ENCODE measurements at places on chromosomes 3 and 15. TPM values are rescaled to one million over a fixed set of nuclear protein-coding genes. Genes with fewer than 3 reads are reported as not detected.

DNA sequence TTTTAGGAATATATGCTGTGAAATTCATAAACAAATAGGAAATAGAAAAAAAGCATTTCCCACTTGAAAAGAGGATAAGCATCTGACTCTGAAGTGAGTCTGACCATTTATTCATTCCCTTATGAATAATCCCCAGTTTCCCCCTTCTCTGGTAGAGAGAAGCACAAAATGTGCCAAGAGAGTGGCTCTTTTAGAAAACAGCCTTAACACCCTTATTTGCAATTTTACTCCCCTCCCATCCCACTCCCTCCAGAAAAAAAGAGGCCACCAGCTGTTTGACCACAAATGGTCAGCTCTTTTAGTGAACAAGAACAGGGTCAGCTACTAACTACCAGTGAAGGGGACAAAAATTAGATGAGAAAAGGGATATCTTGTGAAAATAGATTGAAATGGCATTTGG lies 184.5 kb upstream of the ADAMTS9 start:
- no peak for DNase-seq

- DNase-seq, result no peak
Observed at GRCh38 chr15:90040618-90041017, 39.5 kb downstream of the ZNF710 start.

DNA sequence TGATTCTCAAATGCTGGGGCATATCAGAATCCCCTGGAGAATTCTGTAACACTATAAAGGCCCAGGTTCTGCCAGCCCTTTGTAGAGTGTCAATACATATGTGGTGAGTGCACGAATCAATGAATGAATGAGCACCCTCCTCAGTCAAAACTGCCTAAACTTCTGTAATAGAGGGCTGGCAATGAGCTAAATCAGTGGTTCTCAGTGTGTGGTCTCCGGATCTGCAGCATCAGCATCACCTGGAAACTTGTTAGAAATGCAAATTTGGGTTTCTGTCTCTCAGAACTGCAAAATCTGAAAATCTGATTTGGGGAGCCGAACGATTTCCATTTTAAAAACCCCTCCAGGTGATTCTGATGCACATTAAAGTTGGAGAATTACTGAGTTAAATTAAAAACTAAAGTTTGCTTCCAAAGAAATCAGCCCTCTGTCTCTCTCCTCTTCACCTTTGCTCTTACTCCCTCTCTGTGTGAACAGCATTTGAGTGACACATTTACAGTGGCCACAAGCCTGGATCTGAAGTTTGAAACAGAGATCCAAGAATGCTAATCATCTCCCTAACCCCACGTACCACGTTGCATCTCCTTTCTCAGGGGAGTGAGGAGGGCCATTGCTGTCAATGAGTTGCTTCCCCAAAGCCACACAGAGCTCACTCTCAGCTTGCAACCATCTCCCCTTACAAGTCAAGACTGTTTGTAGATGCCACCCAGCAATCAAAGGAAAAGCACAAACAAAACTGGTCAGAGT lies 109.5 kb downstream of the STAC start:
- no peak for DNase-seq

DNA sequence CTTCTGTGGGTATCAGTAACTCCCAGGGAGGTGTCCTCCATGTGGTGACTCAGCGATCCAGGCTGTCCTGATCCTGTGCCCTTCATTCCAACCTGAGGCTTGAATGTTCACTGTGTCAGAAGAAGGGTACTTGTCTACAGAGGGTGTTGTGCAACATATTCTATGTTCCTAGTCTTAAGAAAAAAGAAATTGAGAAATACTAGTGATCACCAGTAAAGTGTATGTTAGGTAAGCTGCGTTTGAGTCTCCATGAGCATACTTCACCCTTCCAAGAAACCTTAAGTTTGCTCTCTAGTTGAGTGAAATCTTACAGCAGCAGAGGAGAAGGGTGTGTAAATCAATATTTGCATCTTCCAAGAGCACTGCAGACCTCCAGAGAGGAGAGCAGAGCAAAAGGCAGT lies 122.2 kb upstream of the SLC24A5 start:
- DNase-seq, result no peak

DNA sequence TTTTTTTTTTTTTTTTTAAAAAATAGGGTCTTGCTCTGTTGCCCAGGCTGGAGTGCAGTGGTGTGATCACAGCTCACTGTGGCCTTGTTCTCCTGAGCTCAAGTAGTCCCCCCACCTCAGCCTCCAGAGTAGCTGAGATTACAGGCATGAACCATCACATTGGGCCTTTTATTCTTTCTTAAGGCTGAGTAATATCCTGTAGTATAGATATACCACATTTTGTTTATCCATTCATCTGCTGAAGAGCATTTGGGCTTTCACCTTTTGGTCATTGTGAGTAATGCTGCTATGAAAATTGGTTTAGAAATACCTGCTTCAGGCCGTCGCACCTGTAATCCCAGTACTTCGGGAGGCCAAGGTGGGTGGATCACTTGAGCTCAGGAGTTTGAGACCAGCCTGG lies 42.6 kb downstream of the PAQR5 start:
- no peak for DNase-seq

GRCh38 chr3:150523538-150523937 lies 22.8 kb downstream of the SERP1 start:
- DNase-seq, result no peak

- no peak for DNase-seq
Observed at GRCh38 chr3:51873253-51873766, 2.1 kb downstream of the IQCF5 start.

- DNase-seq, result peak; percentile 78
Observed at GRCh38 chr3:64634417-64634816, 53.4 kb downstream of the ADAMTS9 start.

- DNase-seq, result peak; percentile 31
Observed at GRCh38 chr15:71780115-71780976, 30.0 kb upstream of the NR2E3 start.

- DNase-seq, result no peak
Observed at GRCh38 chr3:61699622-61700021, 138.3 kb downstream of the PTPRG start.

GRK7 gene
- not detected for polyA plus RNA-seq

GRCh38 chr3:191985691-191986090 lies 524.7 kb downstream of the PYDC2 start:
- no peak for DNase-seq

DNA sequence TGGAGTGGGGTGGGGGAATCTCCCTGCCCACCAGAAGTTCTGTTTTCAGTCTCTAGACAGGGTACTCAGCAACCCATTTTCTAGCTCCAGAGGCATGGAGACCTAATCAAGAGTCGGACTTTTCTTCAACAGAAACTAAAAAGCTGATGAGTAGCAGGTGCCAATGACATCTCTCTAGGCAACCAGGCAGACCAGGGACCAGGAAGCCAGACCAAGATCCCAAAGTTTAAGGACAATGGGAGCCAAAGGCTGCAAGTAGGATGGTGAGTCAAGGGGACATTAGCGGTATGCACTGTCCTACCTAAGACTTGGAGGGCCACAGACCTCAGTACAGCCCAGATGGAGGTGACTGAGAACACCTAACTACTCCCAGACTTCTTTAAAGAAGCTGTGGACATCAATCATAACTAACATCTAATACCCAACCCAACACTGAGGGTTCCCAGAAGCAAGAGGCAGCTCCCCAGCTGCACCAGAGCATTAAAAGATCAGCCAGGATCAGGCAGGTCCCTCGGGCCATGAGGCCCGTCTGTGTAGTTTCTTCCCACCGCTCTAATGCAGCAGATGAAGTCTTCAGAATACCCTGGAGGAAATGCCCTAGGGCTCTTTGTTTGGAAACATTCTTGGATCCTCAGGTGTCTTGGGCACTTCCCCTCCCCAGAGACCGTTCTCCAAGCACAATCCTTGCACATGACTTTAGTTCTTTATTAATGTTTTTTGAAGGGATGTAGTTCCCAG lies 979 bp downstream of the CCDC71 start:
- DNase-seq, result no peak

GRCh38 chr3:52801839-52802238 lies 7.2 kb downstream of the ITIH3 start:
- DNase-seq, result no peak

GRCh38 chr3:20406611-20407011 lies 220.6 kb upstream of the SGO1 start:
- DNase-seq, result no peak

DNA sequence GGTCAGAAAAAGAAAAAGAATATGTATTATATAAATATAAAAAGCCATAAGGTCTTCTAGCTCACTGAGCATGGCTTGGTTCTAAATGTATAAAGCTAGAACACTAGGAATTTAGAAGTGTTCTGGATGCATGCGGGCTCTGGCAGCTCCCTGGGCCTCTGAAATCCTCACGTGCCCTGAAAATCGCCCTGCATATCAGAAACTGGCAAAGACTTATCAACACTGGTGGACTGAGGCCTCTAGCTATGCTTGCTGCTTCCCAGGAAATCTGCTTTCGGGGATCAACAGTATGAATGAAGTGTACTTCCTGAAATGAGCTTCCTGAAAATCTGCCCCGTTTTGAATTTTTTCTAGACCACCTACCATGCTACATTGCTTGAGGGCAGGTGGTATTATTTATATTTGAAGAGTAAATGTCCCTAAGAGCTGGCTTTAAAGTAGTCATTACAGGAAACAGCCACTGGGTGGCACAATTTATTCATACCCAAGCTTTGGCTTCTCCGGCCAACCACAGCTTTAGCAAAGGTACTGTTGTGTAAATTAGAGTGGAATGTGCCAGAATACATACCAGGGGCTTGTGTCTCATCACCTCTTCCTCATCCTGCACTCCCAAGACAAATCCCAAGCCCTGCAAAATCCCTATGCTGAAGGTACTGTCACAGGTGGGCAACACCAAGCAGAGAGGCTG lies 17.7 kb downstream of the CRTAP start:
- peak; percentile 36 for DNase-seq

IL20RB gene
- polyA plus RNA-seq, result 0.97 TPM

- no peak for DNase-seq
Observed at GRCh38 chr15:71295603-71296314, 180.5 kb downstream of the THSD4 start.

DNA sequence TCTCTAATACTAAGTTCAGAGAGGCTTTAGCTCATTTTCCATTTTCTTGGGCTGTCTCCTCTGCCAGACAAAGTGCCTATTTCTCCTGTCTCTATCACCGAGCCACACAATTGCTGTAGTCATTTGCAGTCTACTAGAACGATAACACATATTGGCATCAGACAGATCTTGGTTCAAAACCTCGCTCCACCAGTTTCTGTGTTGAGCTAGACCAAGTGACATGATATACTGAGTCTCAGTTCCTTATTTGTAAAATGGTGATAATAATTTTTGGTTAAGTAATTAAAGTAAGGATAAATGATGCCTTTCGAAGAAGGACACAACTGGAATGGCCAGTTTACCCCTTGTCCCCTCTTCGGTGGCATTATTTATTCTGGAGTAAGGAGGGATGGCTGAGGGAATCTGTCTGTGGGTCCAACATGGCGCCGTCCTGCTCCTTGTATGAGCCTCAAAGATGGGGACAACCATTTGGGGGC lies 398 bp upstream of the RAB7A start:
- no peak for DNase-seq

DNA sequence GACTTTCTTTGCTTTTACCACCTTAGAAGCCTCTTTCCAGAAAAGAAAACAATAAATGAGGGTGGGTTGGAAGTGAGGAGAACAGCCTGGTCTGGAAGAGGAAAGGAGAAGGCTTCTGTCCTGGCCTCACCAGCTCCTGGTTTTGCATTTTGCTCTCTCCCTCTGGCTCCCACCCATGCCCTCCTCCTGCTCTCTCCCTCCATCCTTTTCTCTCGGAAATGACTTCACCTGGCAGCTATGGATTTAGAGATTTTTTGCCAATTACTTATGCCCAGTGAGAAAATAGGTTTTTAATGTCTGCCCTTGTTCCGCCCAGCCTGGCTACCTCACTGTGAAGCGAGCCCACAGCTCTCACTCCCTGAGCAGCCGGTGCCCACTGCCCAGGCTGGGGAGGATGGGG lies 77.9 kb upstream of the NTRK3 start:
- DNase-seq, result peak; percentile 15

DNA sequence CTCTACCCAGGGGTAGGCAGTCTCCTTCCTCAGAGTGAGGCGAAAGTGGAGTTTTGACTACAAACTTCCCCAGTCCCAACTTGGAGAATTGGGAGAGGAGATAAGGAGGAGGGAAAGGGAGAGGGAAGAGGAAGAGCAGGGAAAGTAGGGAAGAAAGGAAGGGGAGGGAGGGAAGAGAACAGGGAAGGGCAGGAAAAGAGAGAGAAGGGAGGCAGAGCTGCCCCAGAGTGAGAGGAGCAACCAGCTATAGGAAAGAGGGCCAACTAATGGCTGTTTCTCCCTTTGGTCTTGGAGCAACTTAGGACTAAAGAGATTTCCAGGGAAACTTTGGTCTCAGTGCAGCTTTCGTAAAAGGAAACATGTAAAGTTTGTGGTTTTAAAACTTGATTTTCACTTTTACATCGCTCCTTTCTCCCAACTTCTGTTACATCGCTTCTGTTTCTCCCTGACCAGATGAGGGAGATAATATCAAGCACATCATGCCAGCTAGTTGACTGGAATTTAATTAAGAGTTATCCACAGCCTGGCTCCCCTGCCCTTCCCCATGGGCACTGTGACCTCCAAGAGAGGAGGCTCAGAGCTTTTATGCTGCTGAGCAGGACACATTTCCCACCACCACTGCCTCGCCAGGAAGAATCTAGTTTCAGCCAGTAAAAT lies 1.4 kb downstream of the CA12 start:
- DNase-seq, result no peak

GLDN gene
- polyA plus RNA-seq, result 0.34 TPM

GRCh38 chr3:177642042-177642803 lies 444.9 kb upstream of the TBL1XR1 start:
- DNase-seq, result no peak

DNA sequence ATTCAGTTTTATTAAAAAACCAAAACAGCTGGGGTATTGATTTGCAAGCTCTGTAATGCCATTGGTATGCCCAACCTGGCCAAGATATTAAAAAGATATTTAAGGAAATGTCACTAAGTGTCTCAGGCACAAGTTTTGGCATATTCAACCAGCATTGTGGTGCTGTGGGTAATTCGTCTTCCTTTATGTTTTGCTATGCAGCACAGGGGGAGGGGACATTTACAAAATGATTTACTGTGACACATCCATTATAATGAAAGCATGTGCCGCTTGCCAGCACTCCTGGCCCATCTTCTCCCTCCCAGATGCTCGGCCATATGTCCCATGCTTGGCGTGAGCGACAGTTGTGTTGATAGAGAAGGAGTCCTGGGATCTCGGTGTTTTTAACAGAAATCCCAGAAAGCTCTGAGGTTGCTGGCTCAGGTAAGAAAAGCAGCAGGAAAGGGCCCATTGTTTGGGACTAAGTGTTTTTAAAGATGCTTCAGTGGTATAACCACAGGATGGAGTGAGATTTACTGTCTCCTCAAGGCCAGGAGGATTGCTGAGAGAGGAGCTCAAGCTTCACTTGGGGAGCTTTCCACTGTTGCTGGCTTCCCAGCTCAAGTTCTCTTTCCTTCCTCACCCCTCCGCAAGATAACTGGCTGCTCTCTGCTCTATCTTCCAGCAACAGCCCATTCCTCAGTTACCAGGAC lies 158.2 kb upstream of the TSC22D2 start:
- DNase-seq, result no peak

TMC3 gene
- 0.08 TPM for polyA plus RNA-seq

GRCh38 chr3:168091302-168091858 lies 4.3 kb downstream of the GOLIM4 start:
- DNase-seq, result no peak

LDHAL6B gene
- 0.12 TPM for polyA plus RNA-seq

ACSBG1 gene
- 0.44 TPM for polyA plus RNA-seq

GRCh38 chr3:62462104-62462762 lies 88.9 kb upstream of the FEZF2 start:
- DNase-seq, result no peak

GRCh38 chr3:41715376-41715775 lies 246.5 kb downstream of the ULK4 start:
- DNase-seq, result no peak
